ENCODE measurements at places on chromosomes 2 and 18.

GRCh38 chr2:98928242-98928641, 7.8 kb downstream of the CRACDL start:
- no peaks in the 10 kb centered on the region for H3K36me3 ChIP-seq
- H3K4me1 ChIP-seq = no peaks in the 10 kb centered on the region
- no peak for DNase-seq
- H3K27ac ChIP-seq = no peak overlapping the region
- no peaks in the 10 kb centered on the region for H3K27me3 ChIP-seq
- H3K4me3 ChIP-seq = no peak overlapping the region

DNA sequence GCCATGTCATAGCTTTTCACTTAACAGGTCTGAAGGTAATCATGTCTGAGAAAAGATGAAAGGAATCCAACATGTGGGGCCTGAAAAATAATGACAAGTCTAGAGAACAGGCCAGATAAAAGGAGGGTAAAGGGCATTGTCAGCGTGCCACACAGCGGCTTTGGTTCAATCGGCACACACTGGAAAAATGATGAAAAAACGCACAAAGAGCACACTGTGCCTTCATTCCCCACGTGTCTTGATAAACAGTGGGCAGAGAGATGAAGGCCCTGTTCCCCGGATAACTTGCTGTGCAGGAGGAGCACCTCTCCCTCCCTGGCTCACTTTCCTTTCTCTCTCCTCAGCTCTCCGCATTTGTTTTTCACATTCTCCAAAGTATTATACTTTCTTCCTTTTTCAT, 766.3 kb downstream of the TDRD15 start:
- no peaks in the 10 kb centered on the region for H3K36me3 ChIP-seq
- no peak overlapping the region for H3K27ac ChIP-seq
- no peak for DNase-seq
- no peaks in the 10 kb centered on the region for H3K4me1 ChIP-seq
- no peaks in the 10 kb centered on the region for H3K27me3 ChIP-seq

GRCh38 chr2:219041252-219041651, at the start of gene CFAP65:
TSS of gene CFAP65 (minus strand) at chr2:219041516. CDS start at chr2:219039048, 2,468 bp downstream.
- H3K4me3 ChIP-seq = no peak within 1 kb of the TSS
- no peaks in the 10 kb centered on the region for H3K36me3 ChIP-seq
- H3K27ac ChIP-seq = no peak within 1 kb of the TSS
- no peaks in the 10 kb centered on the region for H3K4me1 ChIP-seq
- H3K27me3 ChIP-seq = peaks cover 8% of the 10 kb centered on the region

- H3K4me3 ChIP-seq = peak overlapping the region; percentile 93
- H3K4me1 ChIP-seq = peaks cover 22% of the 10 kb centered on the region
- peaks cover 10% of the 10 kb centered on the region for H3K36me3 ChIP-seq
- H3K27ac ChIP-seq = peak overlapping the region; percentile 95
- no peaks in the 10 kb centered on the region for H3K27me3 ChIP-seq
These were observed 629 bp downstream of the NRBP1 start for GRCh38 chr2:27428978-27429541.

DNA sequence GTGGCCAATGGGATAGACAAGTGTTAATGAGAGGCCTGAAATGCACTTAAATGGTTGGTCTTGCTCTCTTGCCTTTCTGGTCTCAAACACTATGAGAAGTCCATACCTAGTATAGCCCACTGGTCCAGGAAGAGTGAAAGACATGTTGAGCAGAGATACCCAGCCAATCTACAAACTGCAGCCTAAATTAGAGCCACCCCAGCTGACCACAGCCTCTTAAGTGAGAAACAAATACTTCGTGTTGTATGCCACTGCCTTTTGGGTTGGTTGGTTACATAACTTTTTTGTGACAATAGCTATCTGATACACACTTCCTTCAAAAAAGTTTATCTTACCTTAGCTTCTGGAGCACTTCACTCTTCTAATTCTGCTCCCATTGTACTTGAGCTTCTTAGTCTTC, 8.8 kb upstream of the EXOC6B start:
- H3K4me1 ChIP-seq = no peaks in the 10 kb centered on the region
- no peak overlapping the region for H3K4me3 ChIP-seq
- no peaks in the 10 kb centered on the region for H3K27me3 ChIP-seq
- no peak overlapping the region for H3K27ac ChIP-seq
- no peaks in the 10 kb centered on the region for H3K36me3 ChIP-seq

DNA sequence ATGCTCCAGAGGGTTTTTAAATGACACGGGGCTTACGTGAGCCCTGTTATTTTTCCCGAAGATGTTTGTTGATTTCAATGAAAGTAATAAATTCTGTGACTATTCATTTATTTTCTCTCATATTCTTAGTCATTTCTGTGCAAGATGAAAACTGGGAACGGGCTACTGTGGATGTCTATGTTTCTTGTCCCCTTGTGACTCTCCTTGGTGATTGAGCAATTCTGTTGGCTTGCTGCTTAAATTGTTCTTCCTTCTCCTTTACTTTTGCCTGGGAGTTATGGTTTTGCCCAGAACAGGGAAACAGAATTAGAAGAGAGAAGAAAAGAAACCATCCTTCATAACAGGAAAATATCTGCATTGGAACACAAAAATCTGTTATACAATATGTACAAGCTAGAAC, 508.2 kb upstream of the DSEL start:
- no peaks in the 10 kb centered on the region for H3K4me1 ChIP-seq
- H3K4me3 ChIP-seq = no peak overlapping the region
- DNase-seq = no peak

- no peaks in the 10 kb centered on the region for H3K36me3 ChIP-seq
- H3K4me3 ChIP-seq = no peak overlapping the region
These were observed 55.8 kb downstream of the ICA1L start for GRCh38 chr2:202815548-202816360.

DNA sequence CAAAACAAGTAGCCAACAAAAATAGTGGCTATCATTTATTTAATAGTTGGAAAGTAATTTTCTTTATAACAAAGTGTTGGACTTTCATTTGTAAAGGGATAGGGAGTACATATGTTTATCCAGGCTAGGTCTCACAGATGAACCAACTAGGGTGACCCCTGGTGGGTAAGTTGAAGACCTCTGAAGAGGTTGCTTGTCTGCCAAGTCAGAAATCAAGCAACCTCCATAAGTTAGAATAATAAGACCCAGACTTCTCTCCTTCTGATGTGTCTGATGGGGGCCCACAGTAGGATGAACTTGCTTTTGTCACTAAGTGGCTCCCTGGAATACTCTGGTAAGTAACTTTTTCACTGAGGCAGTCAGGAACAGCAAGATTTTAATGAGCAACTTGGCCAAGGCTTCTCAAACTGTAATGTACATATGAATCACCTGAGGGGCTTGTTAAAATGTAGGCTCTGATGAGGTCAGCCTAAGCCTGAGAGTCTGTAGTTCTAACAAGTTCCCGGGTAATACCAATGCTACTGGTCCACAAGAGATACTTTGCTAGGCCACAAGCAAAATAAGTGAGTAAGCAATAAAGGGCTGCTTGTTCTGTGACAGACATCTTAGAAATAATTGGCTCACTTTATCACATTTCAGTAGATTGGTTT, 319.6 kb downstream of the PIK3C3 start:
- H3K4me3 ChIP-seq = no peak overlapping the region
- no peaks in the 10 kb centered on the region for H3K4me1 ChIP-seq
- H3K36me3 ChIP-seq = no peaks in the 10 kb centered on the region
- DNase-seq = no peak
- no peaks in the 10 kb centered on the region for H3K27me3 ChIP-seq

DNA sequence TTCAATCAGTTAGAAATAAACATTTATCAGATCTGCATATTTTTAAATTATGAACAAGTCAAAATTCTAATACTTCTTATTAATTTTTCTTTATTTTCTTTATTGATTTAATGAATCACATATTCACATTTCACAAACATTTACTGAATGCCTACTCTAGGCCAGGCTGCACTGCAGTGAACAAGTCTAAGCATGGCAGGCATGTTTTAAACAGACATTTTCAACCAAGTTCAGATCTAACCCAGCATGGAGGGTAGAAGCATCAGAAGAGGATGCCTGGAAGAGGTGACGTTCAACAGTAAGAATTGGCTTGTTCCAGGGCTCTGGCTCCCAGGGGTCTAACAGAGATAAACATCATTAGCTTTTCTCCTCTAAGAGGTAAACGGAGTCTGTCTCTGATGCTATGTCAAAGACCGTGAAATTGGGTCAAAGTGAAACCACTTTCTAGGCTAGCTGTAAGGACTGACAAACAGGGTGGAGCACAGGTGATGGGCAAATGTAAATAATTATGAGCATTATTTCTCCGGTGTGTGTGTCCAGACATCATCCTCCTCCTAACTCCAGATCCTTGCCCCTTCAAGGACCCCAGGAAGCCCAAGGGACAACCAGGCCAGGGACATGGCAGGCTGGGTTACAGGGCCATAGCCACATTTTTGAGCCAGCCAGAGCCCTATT, 50.6 kb downstream of the UNC50 start:
- DNase-seq = no peak
- H3K27ac ChIP-seq = no peak overlapping the region
- H3K27me3 ChIP-seq = no peaks in the 10 kb centered on the region
- no peak overlapping the region for H3K4me3 ChIP-seq

GRCh38 chr2:237592425-237592980, 2.0 kb upstream of the RAB17 start:
- peak overlapping the region; percentile 79 for H3K27ac ChIP-seq
- no peaks in the 10 kb centered on the region for H3K27me3 ChIP-seq
- H3K4me1 ChIP-seq = peaks cover 38% of the 10 kb centered on the region
- no peak for DNase-seq
- H3K4me3 ChIP-seq = no peak overlapping the region

DNA sequence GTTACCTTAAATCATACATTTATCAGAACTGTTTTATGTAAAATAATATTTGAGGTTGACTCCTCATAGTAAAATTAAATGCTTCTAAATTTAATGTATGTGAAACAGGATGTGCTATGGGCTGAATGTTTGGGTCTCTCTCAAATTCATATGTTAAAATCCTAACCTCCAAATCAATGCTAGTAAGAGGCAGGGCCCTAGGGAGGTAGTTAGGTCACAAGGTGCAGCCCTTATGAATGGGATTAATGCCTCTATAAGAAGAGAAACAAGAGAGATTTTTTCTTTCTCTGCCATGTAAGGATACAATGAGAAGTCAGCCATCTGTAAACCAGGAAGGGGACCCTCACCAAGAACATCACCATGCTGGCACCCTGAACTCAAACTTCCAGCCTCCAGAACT, 67.2 kb upstream of the ETAA1 start:
- H3K4me3 ChIP-seq = no peak overlapping the region
- H3K36me3 ChIP-seq = no peaks in the 10 kb centered on the region
- no peaks in the 10 kb centered on the region for H3K4me1 ChIP-seq
- H3K27ac ChIP-seq = no peak overlapping the region
- DNase-seq = no peak

DNA sequence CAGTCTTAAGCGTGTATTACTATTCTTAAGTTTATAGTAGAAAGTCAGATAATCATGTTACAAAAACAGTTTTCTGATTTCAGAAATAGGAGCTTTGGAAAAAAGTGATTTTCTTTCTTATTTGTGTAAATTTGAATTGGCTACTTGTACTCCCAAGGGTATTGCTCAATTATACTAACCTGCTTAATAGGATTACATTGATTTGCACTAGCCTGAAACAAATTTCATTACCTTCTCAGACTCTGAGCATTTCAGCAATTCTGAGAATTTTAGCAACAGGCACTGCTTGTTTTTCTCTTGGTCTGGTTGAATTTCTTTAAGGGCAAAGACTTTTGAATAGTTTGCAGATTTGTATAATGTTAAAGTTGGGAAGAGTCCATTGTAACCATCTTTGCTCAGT, 87.2 kb upstream of the NXPH2 start:
- no peak overlapping the region for H3K4me3 ChIP-seq
- H3K36me3 ChIP-seq = no peaks in the 10 kb centered on the region
- no peaks in the 10 kb centered on the region for H3K27me3 ChIP-seq
- H3K27ac ChIP-seq = no peak overlapping the region

DNA sequence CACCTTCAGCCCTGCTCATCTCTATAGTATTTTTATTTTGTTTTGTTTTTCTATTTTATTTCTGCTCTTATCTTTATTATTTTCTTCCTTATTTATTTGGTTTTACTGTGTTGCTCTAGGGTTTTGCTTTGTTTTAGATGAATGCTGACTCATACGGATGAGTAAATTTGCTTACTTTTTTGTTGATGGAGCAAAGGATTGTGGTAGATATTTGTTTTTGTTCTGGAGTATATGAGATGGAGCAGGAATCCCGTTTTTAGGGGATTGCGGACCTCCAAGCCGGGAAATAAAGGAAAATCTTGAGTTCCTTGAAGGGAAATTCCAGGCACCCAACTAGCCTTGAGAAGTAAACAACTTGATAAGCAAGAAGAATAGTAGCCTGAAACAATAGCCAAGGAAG, 15.3 kb upstream of the COLEC12 start:
- peaks cover 2% of the 10 kb centered on the region for H3K4me1 ChIP-seq
- DNase-seq = no peak
- no peak overlapping the region for H3K27ac ChIP-seq
- H3K27me3 ChIP-seq = no peaks in the 10 kb centered on the region
- H3K4me3 ChIP-seq = no peak overlapping the region

DNA sequence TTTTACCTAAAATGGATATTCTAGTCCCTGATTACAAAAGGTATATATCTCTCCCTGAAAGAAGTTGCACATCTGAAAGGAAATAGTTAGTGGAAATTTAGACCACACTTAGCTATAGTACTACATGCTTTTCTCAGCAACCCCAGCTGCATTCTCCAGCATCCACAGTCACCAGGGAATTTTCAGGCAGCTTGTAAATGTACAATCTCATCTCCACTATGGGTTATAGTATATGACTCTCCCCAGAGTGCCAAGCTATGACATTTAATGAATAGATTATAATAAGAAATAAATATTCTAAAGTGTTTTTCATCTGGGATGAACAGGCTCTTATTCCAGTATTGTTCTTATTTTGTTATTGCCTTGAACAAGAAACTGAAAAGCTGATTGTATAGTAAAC, 197.6 kb upstream of the HNRNPA3 start:
- no peak overlapping the region for H3K4me3 ChIP-seq
- no peak for DNase-seq
- H3K4me1 ChIP-seq = no peaks in the 10 kb centered on the region
- no peak overlapping the region for H3K27ac ChIP-seq
- H3K36me3 ChIP-seq = no peaks in the 10 kb centered on the region

DNA sequence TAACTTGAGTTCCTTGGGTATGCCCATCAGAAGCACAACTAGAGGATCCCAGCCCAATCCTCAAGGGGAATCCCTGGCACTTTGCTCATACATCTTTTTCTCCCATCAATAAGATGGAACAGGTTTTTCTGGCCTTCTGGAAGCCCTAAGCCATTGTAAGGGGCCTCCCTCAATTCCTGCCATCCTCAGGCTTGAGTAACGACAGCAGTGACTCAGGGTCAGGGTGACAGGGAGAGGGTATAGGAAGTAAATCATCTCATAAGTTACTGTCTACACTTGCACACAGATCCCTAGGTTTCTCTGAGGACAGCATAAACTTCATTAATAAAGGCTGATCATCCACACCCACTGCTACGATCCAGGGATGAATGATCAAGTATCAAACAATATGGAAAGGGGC, 35.0 kb downstream of the AMER3 start:
- no peaks in the 10 kb centered on the region for H3K27me3 ChIP-seq
- H3K36me3 ChIP-seq = no peaks in the 10 kb centered on the region
- DNase-seq = no peak
- no peaks in the 10 kb centered on the region for H3K4me1 ChIP-seq
- no peak overlapping the region for H3K27ac ChIP-seq
- no peak overlapping the region for H3K4me3 ChIP-seq

GRCh38 chr18:28134774-28135173, 42.2 kb downstream of the CDH2 start:
- no peak for DNase-seq
- H3K4me1 ChIP-seq = no peaks in the 10 kb centered on the region
- H3K27me3 ChIP-seq = no peaks in the 10 kb centered on the region
- H3K27ac ChIP-seq = no peak overlapping the region

- H3K27ac ChIP-seq = no peak overlapping the region
- no peak overlapping the region for H3K4me3 ChIP-seq
- H3K4me1 ChIP-seq = no peaks in the 10 kb centered on the region
- no peaks in the 10 kb centered on the region for H3K27me3 ChIP-seq
These were observed 396.3 kb upstream of the CHST9 start for GRCh38 chr18:27581296-27581904.
